Activated CD8-positive, alpha-beta memory T cell treated with anti-CD3 and anti-CD28 coated beads for 1 hour (primary cell): ENCODE measurements at places on chromosomes 5 and 9.

- DNase-seq, result no peak
These were observed 4.0 kb downstream of the IL13 start for GRCh38 chr5:132662004-132662401.

- no peak for DNase-seq
These were observed 62.4 kb downstream of the SECISBP2 start for GRCh38 chr9:89380437-89381307.

GRCh38 chr9:89740722-89741121, 135.9 kb downstream of the GADD45G start:
- DNase-seq, result no peak

GRCh38 chr5:72467461-72467860, 39.7 kb downstream of the ZNF366 start:
- no peak for DNase-seq

GRCh38 chr5:136246632-136247031, 53.7 kb upstream of the SMIM32 start:
- no peak for DNase-seq

GRCh38 chr9:131530546-131530919, 530 bp downstream of the UCK1 start:
- DNase-seq, result no peak

DNA sequence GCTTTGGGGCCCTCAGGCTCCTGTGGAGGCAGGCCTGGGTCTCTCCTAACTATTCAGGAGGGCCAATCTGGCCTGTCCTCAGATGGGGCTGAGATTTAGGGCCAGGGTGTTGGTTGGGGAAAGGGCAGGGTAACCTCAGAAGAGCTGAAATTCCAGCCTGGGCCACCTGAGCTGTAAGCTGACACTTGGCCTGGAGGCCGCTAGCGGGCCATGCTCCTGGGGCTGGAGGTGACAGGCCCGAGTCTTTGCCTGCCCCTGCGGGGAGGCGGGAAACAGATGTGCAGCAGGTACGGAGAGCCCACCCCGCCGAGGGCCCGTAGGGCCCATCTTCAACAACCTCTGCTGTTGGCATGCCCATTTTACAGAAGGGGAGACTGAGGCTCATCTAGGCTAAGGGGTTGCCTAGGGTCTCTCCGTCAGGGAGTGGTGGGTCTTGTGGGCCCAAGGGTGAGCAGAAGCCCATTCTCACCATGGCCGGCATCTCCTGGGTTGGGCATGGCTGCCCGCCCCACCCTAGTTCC, 69.5 kb downstream of the RXRA start:
- DNase-seq, result no peak

GRCh38 chr5:3336666-3337065, 259.0 kb upstream of the IRX1 start:
- DNase-seq, result no peak

DNA sequence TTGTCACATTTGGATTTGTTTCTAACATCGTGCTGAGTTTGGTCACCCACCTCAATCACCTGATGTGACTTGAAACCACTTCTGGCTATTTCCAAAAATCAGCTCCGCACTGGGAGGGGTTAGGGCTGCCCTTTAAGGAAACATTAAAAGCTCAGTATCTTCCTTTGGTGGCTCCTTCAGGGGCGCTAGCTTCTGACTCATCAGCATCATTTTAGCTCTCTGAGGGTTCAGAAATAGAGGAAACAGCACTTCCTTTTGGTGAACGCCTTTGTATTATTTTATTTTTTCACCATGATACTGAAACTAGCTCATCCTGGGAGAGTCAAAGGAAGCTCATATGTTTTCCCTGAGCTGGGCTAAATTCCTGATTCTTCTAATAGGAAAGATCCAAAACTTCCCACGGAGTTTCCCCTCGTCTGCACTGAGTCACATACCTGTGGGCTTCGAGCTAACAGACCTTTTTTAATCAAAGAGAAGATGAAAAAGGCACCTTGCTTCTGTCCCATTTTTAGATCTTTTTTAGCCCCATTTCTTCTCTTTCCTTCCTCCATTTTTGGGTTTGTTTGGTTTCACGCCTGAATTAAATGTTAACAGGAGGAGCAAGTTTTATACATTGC, 48.2 kb downstream of the ROPN1L start:
- no peak for DNase-seq

DNA sequence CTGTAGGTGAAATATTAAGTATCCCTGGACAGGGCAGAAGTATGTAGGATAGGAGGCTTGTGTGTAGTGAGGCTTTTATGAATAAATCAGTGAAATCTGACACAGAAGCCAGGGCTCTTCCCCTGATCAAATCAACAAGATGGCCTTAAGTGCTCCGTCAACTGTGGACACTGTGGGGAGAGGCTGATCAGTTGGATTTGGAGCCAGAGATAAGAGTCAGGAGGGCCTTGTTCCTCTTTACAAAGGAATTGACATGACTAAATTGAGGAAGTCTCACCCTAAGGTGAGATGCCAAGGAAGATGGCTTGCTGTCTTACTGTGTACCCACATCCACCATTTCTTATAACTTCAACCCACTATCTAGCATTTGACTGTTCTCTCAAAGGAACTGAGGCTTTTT, 91.6 kb upstream of the PRRC1 start:
- no peak for DNase-seq

GRCh38 chr9:106883626-106884190, 20.7 kb downstream of the ZNF462 start:
- DNase-seq, result no peak

- no peak for DNase-seq
These were observed 1277.5 kb downstream of the EFNA5 start for GRCh38 chr5:106393276-106393675.
